Activated T-helper 1 cell treated with anti-CD3 and anti-CD28 coated beads, Interleukin-12 subunit alpha, Interleukin-12 subunit beta, Interleukin-2, Interleukin-4 antibody, amounts not matched to agents 30 ng/mL and 10 ng/mL and 1 ng/mL, durations not matched to agents 14 hours and 24 hours and 36 hours (primary cell): ENCODE measurements at places on chromosomes 4 and X. TPM values are rescaled to one million over a fixed set of nuclear protein-coding genes. Genes with fewer than 3 reads are reported as not detected.

GABRQ gene
- not detected in 2 replicates for total RNA-seq

HPGD gene
- 2.6 and 3.1 TPM in 2 replicates for total RNA-seq

- DNase-seq, result no peak
- peaks cover 7% of the 10 kb centered on the region for H3K4me1 ChIP-seq
- H3K27ac ChIP-seq, result no peak overlapping the region
- no peaks in the 10 kb centered on the region for H3K36me3 ChIP-seq
- no peak overlapping the region for H3K4me3 ChIP-seq
Measured at GRCh38 chrX:9746148-9746888, 19.3 kb downstream of the GPR143 start.

DNA sequence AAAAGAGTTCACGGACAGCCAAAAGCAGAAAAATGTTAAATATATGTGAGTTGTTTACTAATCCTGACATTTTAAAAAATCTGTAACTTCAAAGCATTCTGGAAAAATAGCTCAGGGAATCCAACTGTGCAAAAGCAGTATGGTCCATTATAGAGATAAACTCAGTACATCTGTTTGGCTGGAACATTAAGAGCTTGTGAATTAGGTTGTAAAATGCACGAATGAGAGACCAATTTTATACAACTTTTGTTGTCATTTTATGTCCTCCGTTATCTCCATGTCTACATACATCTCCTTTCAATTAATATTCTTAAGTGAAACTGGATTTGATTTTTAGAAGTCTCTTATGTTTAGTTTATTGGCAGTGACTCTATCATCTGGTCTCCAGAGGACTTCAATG is 367.0 kb upstream of the ATOH1 start:
- no peak for DNase-seq
- H3K4me1 ChIP-seq, result no peaks in the 10 kb centered on the region
- H3K27ac ChIP-seq, result no peak overlapping the region
- H3K4me3 ChIP-seq, result no peak overlapping the region

DNA sequence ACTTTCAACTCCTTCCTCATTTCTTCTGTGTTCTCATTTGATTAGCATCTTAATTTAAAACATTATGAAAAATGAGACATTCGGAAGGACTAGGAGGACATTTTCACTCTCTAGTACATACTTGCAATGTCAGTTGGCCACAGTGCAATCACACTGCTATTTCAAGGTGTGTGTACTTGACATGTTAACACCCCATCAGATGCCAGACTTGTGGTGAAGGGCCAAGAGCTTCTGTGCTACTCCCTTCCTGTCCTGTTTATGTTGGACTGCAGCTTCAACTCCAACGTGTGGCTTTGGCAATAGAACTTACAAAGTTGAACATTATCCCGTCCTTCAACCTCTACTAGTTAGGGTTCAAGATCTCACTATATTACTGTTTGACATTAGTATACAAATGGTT is 221.0 kb downstream of the PALLD start:
- no peak overlapping the region for H3K27ac ChIP-seq
- H3K36me3 ChIP-seq, result peaks cover 1% of the 10 kb centered on the region
- H3K4me1 ChIP-seq, result peaks cover 8% of the 10 kb centered on the region
- no peaks in the 10 kb centered on the region for H3K27me3 ChIP-seq
- no peak overlapping the region for H3K4me3 ChIP-seq

TLR10 gene
- total RNA-seq, result not detected in 2 replicates

SMR3B gene
- total RNA-seq, result not detected in 2 replicates

STK32B gene
- not detected in 2 replicates for total RNA-seq

DNA sequence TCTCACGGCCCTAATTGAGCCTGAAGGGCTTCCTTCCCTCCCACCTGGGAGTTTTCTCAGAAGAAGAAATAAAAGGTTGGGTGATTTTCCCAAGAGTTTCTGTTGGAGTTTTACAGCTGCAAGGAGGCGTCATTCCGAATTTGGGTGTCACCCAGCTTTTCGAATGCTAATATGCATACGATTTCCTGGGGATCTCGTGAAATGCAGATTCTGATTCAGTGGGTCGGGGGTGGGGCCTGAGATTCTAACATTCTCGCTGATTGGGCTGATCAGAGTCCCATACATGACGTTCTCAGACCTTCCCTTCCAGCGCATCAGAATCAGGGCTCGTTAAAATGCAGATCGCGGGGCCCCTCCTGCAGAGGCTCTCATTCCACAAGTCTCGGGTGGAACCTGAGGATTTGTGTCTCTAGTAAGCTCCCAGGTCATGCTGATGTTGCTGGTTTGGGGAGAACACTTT is 125.8 kb upstream of the STX18 start:
- H3K27me3 ChIP-seq, result no peaks in the 10 kb centered on the region
- DNase-seq, result no peak
- H3K4me3 ChIP-seq, result no peak overlapping the region
- H3K36me3 ChIP-seq, result no peaks in the 10 kb centered on the region
- H3K4me1 ChIP-seq, result no peaks in the 10 kb centered on the region

GRCh38 chr4:29415771-29416170 is 1304.4 kb upstream of the PCDH7 start:
- H3K27ac ChIP-seq, result no peak overlapping the region
- DNase-seq, result no peak
- H3K4me1 ChIP-seq, result no peaks in the 10 kb centered on the region
- no peak overlapping the region for H3K4me3 ChIP-seq
- H3K27me3 ChIP-seq, result no peaks in the 10 kb centered on the region
